ENCODE measurements at places on chromosomes 11 and 22. TPM values are rescaled to one million over a fixed set of nuclear protein-coding genes. Genes with fewer than 3 reads are reported as not detected.

DNA sequence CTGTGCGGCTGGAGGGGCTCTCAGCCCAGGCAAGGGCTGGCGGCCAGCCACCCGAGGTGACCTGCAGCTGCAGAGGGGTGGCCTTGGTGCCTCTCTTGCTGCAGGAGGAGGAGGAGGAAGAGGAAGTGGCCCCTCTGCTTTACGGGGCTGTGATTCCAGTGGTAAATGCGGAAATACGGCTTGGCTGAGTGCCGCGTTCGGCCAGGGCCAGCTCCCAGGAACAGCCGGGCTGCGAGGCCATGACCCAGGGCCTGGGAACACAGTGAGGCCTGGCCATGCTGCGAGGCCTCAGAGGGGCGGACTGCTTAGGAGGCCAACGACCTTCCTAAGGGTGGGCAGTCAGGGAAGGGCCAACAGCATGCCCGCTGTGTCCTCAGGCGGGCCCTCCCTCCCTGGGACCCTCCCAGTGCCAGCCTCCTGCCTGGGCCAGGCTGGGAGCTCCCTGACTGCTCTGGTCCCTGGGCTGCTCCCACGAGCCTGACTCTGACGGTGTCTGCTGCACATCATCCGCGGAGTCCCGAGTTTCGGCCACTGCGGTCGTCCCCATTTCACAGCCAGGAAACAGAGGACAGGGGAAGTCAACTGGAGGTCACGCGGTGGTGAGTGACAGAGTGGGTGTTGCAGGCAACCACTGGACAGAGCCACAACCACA, 20.8 kb upstream of the PPARA start:
- DNase-seq, result no peak

GRCh38 chr11:125504580-125504979, 8.5 kb upstream of the FEZ1 start:
- no peak for DNase-seq

GRCh38 chr11:26782220-26782965, 60.5 kb upstream of the SLC5A12 start:
- DNase-seq, result no peak

DNA sequence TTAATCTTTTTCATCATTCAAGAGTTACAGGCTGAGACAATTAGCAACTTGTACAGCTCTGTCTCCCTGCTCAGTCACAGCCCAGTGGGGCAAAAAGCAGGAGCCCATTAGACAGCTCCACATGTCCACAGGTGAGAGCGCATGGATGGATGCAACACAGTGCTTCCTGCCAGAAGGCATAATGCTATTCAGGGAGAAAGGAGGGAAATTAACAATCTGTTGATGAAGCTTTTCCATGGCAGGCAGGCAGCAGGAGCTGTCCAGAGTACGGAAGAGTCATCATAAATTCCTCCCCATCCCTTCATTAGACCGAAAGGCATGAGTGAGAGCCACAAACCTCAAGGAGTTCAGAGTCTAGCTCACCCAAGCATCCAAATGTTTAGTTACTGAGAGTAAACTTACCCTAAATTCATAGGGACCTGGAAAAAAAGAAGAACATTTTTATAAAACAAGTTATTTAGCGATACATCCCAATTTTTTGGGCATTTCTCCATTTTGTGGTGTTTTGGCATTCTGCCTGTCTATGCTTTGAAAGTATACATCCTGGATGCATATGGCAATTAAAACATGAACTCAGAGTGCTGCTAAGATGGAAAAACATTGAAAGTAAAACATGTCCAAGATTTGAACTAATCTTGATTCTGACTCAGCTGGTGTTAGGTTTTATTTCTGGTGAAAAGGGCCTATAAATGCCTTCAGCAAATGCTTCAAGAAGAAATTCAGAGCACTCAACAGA, 428.1 kb downstream of the OPCML start:
- no peak for DNase-seq

DNA sequence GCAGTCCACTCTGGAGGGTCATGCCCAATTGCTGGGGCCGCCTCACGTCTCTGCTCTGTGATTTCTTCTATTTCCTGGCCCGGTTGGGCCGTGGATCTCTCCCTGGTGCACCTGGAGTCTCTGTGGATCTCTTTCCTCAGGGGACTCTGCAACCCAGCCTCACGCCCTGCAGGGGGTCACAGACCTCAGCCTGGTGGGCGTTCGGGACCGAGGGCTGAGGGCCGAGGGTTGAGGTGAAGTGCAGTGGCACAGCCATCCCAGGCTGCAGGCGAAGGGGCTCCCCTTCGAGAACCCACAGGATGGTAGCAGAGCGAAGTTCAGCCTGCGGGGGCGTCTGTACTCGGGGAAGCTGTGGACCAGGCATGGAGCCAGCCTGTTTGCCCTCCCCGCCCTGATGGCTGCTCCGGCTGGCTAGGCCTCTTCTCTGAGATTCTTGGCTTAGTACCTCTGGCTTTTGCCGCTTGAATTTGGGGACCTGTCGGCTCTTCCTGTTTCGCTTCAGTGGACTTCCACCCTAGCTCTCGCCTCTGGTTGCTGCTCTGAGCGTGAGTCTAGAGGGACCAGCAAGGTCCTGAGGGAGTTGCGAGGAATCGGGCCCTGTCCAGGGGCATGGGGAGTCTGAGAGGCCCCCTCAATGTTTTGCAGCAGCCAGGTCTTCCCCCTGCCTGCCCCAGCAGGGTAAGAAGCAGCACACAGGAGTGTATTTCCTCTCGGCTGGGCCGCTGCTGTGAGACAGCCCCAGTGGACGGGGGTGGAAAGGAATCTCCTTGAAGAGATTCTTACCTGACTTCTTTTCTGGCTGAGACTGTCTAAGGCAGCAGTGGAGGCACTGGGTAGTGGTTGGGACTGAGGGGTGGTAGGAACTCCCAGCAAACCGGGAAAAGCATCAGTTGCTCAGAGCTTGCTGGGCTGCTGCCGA, 140.8 kb downstream of the TBC1D22A start:
- DNase-seq, result no peak

GRCh38 chr11:15852179-15852578, 504.2 kb downstream of the SOX6 start:
- DNase-seq, result peak; percentile 45

DNA sequence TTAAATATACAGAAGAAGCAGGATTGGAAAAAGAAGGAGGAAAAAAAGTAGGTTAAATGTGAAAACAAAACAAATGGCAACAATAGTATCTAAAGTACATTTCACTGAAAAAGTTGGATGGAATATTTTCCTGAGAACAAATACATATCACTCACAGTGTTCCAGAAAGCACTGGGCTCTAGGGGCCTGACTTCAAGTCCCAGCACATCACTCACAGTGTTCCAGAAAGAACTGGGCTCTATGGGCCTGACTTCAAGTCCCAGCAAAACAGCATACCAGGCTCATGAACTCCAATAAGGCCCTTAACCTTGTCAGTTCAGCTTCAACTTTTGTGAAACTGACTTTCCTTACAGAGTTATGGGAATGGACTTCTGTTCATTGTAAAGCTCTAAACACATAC, 46.0 kb upstream of the CCDC34 start:
- no peak for DNase-seq

DNA sequence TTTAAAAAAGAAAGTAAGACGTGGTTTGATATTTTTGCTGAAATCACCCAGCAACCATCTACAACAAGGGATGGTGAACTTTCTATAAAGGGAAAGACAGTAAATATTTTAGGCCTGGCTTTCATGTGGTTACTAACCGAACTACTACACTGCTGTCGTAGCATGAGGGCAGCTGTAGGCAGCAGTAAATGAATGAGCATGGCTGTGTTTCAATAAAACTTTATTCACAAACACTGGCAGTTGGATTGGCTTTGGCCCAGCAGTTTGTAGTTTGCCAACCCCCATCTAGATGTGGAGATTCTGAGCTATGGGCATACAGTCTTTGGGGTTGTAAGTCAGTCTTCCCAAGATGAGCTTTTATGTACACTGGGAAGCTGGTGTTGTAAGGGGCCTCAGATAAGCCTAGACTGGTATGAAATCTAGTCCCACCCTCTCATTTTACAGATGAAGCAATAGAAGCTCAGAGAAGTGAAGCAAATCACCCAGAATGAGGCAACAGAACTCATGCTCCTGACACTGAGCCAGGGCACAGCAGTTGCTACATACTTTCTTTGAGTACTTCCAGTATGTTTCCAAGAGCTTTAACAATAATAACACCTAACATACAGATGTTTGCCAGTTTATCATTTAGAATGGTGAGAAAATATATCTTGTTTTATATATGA, 204.4 kb downstream of the ADAMTS15 start:
- DNase-seq, result peak; percentile 99

DNA sequence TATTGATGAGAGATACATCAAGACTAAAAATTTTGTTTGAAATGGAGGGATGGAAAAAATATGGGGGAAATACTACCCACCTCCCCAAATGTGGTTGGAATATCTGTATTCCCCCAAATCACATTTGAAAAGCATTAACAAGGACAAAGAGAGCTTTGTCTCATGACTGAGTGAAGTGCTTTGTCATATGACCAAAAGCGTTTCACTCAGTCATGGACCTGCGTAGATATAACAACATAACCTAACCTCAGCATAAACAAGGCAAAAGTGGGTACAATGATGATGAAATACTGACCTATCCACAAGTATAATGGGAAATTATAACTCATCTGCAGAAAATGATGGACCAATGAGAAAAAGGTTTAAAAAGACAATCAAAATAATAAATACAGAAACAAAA, 418.3 kb downstream of the TBC1D22A start:
- no peak for DNase-seq

DNA sequence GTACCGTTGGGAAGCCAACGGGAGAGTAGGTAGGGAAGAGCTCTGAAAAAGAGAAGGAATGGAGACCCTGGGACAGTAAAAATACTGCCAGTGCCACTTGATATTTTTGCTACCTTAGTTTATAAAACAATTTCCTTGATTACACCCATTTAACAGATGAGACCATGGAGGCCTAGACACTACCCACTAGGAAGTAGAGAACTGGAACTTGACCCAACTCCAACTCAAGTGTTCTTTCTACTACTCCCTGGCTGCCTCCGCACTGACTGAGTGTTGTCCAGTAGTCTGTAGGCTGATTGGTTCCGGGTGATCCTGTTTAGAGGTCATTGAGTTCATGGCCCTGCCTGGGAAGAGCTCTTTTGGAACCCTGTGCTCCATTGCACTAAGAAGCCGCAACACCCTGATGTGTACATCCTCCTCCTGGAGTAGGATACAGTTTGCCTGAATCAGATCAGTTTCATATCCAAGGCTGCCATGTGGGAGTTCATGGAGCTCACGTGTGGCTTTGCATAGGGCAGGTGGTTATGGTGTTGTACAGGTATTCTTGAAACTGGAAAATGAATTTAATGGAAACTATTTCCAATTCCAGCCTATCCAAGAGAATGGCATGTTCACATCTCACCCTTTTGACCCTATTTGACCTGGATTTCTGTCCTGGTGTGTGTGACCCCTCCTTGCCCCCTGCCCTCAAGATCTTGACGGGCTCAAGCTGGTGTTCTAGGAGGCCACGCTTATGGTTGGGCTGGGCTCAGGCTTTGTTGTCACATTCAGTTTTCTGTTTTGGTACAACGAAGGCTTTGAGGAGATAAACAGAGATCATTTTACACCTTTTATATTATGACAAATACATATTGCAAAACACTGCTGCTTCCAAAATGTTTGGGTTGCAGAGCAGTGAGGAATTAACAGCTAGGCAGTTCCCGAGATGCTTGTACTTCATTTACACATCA, 102.2 kb upstream of the NNMT start:
- no peak for DNase-seq

GRCh38 chr22:24207264-24208011, 26.2 kb downstream of the SUSD2 start:
- no peak for DNase-seq

DNA sequence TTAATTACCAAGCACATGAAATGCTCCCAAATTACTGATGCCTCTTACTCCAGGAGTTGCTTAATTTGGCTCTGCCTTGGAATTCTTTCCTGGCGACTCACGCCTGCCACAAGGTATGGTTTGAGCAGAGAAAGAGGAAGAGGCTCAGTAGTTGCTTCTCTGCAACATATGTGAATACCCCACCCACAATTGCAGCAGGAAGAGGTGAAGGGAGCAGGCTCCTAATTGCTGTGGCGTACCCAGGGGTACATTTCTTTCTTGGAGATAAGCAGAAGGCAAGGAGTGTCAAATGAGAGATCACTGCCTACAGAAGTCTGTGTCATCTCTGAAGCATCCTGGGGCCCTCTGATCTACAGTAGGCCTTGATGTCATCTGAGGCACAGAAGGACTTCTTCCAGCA, 10.6 kb upstream of the NNMT start:
- DNase-seq, result peak; percentile 67

DNA sequence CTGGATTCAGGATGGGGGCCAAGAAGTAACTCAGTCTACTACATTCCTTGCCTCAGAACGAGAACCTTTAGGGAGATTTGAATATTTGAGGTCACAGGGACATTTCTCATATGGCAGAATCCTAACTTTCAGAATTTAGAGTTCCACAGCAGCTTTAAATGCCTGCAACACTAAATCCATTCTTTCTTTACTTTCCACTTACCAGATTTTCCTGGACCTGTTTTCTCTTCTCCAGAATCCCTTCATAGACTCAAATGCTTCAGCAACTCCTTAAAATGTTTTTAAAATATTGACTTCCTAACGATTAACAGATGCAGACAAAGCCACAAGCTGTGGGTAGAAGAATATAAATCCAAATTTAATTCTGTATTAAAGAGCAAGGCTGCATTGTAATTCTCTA, 63.1 kb downstream of the PRSS23 start:
- no peak for DNase-seq

DNA sequence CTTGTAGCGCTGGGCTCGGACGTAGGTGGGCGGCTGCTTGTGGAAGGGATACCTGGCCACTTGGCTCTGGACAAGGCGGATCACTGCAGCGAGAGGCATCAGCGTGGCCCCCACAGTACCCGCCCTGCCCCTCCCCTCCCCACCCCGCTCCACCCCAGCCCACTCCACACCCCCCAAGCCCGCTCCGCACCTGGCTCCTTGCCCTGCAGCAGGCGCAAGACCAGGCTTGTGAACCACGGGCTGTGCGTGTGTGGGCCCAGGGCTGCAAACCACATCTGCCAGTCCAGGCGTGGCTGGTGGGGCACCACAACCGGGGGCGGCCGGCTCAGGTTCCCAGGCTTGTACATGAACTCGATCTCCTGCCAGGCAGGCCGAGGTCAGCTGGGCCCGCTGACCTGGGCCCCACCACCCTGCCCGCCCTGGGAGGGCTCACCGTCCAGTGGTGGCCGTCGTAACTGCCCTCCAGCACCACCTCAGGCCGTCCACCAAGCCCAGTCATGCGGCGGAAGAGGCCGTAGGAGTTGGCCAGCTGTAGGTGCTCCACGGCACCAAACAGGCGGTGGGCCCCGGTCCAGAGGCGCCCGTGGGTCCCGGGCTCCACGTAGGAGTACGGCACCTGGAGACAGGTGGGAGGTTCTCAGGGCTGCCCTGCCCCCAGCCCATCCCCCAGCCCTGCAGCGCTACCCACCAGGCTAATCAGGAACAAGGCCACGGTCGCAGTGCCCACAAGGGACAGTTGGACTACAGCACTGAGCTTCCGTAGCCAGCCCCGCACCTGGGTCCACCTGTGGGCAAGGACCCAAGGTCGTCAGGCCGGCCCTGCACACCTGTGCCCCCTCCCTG, 2.9 kb downstream of the LMF2 start:
- DNase-seq, result no peak

- DNase-seq, result no peak
Measured at GRCh38 chr11:1504138-1504537, 17.6 kb upstream of the MOB2 start.

The GGTLC3 gene
- polyA plus RNA-seq, result not detected

The ARVCF gene
- polyA plus RNA-seq, result 2.6 TPM

The CDC42BPG gene
- 0.03 TPM for polyA plus RNA-seq

The CARD18 gene
- not detected for polyA plus RNA-seq

All from fibroblast of lung (primary cell).